ENCODE measurements at places on chromosomes 13 and 19.

DNA sequence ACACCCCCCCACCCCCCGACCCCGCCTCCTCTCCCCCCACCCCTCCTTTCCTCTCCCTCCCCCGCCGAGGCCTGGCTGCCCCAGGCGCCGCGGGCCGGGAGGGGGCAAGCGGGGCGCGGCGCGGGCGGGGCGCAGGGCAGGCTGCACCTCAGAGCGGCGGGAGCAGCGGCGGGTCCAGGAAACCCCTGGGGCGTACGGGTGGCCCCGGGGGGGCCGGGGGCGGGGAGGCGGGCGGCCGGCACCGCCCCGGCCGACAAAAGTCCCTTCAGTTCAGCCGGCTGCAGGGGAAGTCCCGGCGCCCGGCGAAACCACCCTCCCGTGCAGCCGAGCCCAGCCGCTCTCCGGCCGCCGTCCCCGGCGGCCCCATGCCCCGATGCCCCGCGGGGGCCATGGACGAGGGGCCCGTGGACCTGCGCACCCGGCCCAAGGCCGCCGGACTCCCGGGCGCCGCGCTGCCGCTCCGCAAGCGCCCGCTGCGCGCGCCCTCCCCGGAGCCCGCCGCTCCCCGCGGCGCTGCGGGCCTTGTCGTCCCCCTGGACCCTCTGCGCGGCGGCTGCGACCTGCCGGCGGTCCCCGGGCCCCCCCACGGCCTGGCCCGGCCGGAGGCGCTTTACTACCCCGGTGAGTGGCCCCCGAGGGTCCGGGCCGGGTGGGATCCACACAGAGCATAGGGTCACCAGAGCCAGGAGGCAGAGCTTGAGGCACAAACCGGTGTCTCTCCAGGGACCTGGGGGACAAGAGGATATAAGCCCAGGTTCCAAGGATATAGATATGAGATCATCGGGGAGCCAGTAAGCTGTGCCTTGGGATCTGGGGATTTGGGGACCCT, at the start of gene BCL3:
Gene BCL3 (plus strand): TSS at position 283 of the 829 bp plus-strand sequence. CDS start 83 bp downstream, at position 366.
- DNase-seq: peak; percentile 75

- DNase-seq: no peak
These were observed at the start of gene NUMBL for GRCh38 chr19:40690050-40690692. NUMBL (minus strand) TSS chr19:40690651; CDS start chr19:40690483, 168 bp downstream.

- no peak for DNase-seq
These were observed 46.7 kb downstream of the RXFP2 start for GRCh38 chr13:31786011-31786410.

GRCh38 chr19:19443283-19443682, 37.8 kb downstream of the GATAD2A start:
- DNase-seq: no peak

DNA sequence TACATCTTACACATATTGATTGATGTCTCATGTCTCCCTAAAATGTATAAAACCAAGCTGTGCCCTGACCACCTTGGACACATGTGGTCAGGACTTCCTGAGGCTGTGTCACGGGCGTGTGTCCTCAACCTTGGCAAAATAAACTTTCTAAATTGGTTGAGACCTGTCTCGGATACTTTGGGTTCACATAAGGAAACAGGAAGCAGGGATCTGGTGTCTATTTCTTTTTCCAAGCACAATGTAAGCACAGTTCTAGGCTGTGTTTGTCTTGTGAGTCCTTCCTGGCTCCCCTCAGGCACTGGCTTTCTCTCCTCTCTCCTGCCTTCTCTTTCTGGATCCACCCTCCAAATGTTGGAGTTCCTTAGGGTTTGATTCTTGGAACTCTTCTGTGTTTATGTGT, 27.6 kb upstream of the TPT1 start:
- DNase-seq: no peak

DNA sequence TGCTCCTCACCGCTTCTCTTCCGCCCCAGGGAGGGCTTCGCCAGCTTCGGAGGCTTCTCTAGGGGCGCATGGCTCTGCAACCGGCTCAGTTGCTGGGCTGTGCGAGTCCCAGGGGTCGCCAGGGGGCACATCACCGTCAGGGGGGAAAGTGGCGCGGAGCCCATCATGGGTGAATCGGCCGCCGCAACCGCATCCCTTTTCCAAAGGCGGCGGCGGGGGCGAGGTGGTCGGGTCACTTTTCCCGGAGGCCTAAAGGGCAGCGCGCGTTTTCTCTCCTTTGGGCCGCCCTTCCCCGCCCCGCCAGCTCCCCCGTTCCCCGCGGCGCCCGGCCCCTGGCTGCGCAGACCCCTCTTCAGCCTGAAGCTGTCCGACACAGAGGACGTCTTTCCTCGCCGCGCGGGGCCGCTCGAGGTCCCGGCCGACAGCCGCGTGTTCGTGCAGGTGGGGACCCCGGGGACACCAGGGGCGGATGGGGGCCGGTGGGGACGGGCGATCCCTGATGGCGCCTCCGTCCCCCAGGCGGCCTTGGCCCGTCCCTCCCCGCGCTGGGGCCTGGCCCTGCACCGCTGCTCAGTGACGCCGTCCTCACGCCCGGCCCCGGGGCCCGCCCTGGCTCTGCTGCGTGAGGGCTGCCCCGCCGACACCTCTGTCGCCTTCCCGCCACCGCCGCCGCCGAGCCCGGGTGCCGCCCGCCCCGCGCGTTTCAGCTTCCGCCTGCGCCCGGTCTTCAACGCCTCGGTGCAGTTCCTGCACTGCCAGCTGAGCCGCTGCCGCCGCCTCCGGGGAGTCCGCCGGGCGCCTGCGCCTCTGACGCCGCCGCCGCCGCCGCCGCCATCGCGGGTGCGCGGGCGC, 1.7 kb downstream of the TGFBR3L start:
- no peak for DNase-seq

- no peak for DNase-seq
These were observed 668.1 kb downstream of the SLITRK5 start for GRCh38 chr13:88339271-88339741.

GRCh38 chr19:7516878-7517277, 975 bp downstream of the ZNF358 start:
- DNase-seq: no peak

- DNase-seq: no peak
These were observed 547 bp downstream of the KCNN1 start for GRCh38 chr19:17967257-17968051.

Data from right hindlimb (tissue), 1 donor.